ENCODE measurements at places on chromosomes 2 and 18.

GRCh38 chr2:66446941-66447340, 12.0 kb downstream of the MEIS1 start:
- DNase-seq = no peak

DNA sequence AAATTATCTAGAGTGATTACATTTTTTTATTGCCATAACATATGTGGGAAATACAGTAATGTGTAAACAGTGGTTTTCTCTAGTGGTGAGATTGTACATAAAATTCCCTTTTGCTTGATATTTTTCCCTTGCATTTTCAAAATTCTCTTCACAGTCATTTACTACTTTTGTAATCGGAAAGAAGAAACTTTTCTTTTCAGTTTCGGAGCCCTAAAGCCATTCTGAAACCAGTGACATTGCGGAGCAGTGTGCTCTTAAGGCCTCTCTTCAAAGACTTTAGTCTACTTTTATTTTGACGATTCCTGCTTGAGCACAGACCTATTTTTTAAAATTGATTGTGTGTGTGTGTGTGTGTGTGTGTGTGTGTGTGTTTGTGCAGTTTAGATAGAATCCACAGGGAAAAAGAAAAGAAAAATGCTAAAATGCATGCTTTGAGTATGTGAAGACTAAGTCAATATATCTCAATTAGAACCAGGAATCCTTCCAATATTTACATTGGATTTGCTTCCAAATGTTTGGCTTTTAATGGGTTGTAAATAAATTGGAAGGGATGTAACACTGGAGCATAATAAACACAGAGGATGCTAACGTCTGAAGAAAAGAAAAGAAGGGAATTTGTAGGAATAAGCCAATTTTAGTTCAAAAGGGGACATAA, 357.4 kb downstream of the RND3 start:
- DNase-seq = no peak

DNA sequence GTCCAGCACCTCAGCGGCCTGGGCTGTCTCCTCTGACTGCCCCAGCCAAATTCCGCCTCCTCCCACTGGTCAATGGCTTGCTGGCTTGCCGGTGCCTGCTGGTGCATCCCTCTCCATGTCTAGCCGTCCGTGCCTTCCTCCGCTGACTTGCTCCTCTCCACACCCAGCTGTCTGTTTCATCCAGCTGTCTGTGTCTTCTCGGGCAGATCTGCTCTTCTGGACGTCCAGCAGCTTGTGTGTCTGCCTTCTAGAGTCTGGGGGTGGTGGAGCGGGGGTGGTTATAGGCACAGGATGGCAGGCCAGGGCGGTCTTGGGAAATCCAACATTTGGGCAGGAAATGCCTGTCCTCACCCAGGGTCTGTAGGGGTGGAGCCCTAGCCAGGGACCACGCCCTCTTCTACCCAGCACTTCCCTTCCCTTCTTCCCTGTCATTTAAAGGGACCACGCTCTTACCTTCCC, 369.2 kb downstream of the GALNT13 start:
- DNase-seq = no peak

DNA sequence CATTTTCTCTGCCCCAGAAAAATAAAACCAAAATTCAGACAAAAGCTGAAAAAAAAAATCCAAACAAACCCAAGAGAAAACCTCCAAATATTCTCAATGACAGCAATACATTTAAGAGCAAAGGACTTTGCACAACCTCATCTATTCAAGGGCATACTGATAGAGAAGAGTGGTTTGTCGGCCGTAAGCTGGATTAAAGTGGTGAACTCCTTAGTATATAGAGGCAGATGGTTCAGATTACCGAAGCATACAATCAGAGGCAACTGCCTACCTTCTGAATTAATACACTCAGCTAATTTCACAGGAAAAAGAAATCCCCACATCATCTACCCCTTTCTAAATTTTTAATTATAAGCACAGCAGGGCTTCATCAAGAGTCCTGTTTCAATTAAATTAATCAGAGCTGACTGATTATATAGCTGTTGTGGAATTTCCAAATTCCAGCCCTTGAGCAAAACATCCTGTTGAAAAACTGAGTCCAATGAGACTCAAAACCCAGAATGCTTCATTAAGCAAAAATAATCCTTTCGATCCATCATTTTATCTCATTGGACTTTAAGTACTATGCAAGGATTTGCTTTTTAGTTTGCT, at the start of gene CPLX4:
TSS of gene CPLX4 (minus strand) at position 190 of the 591 bp plus-strand sequence. CDS start at position 3, 187 bp downstream.
- DNase-seq = no peak

DNA sequence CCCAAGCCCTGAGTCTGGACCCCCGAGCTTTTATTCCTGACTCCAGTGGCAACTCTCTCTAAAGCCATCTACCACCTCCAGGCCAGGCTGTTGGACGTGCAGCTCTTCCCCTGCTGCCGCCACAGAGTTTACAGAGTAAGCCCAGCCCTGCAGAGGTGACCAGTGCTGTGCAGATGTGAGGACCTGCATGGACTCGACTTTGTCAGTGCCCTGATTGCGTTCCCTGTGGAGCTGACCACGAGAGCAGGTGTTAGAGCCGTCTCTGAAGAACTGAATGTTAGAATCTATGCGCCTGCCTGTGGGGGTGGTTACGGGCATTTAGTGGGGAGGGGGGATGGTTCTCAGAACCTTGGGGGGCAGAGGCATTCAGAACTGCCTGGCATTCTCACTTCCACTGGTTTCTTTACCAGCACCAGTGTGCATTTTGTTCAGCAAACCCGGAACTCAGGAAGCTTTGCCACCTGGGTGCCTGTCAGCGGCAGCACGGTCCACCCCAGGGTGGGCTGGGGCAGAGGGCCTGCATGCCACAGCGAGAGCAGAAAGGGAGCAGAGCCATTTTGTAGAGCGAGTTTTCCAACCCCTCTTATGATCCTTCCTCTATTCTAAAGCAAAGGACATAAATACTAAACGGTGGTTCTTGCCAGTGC, 137.9 kb downstream of the KLHL29 start:
- no peak for DNase-seq

DNA sequence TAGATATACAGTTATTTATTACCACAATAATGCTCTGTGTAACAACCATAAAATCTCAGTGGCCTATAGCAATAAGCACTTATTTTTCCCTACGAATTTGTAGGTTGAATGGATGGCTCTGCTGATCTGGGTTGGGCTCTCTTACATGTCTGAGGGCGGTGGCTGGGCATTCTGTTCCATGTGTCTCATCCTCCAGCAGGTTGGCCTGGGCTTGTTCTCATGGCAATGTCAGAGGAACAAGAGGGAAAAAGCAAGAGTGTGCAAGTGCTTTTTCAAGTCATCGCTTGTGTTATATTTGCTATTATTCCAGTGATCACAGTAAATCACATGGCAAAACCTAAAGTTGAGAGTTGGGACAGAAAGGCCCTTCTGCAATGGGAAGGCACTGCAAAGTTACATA, 30.4 kb upstream of the MYO3B start:
- no peak for DNase-seq

GRCh38 chr18:10546557-10547300, 20.9 kb downstream of the NAPG start:
- no peak for DNase-seq

DNA sequence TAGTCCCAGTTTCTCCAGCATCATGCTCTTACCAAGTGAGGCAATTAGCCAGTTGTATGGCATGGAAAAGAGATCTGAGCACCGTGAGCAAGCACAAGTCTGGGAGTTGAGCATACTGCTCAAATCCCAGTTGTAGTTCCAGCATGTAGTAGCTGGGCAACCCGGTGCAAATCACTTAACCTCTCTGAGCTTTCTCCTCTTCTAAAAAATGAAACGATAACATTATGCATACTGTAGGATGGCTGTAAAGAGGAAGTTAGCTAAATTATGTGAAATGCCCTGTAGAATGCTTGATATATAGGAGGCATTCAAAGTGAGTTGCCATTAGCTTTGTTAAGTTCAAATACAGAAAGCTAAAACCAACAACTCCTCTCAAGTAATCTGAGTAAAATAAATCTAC, 164.0 kb upstream of the ZEB2 start:
- no peak for DNase-seq

GRCh38 chr18:59141294-59142068, 1.8 kb downstream of the SEC11C start:
- peak; percentile 49 for DNase-seq

- DNase-seq = no peak
These were observed 233.6 kb upstream of the RASGRP3 start for GRCh38 chr2:33242845-33243244.

GRCh38 chr2:48984922-48985321, 169.4 kb downstream of the FSHR start:
- DNase-seq = no peak

DNA sequence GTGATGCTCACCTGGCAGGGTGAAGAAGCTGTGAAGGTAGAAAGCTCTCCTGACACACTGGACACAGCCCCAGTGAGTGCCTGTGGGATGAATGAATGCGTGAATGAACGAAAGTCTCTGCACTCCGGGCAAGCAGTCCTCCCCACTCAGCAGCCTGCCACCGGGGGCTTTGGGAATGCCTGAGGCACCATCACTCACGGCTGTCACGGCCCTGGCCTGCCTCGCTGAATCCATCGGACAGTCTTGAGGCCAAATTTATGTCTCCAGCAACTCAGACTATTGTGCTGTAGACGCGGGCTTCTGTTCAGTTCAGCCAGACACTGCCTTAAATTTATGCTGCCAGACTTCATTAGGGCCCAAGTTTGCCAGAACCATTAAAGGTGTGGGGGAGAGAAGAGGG, 62.9 kb upstream of the TEX51 start:
- no peak for DNase-seq

GRCh38 chr2:240642061-240642805, 17.0 kb downstream of the GPR35 start:
- DNase-seq = no peak

GRCh38 chr18:59268127-59268720, 5.0 kb downstream of the RAX start:
- DNase-seq = no peak

DNA sequence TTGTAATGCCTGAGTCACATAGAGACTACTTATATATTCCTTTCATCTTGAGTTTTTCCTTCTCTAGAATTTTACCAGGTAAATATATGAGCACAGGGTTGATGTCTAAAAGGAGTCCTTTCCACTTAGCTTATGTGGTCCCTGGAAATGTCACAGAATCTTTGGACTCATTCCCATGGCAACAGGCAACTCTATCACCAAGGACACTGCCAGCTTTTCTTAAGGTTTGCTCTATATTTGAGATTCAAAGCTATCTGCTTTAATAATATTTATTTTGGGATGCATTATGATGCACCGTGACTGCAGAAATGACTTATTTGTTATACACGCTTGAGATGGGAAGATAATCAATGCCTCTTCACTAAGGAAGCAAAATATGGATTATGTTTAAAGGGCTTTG, 363.0 kb downstream of the PLCL1 start:
- DNase-seq = no peak

DNA sequence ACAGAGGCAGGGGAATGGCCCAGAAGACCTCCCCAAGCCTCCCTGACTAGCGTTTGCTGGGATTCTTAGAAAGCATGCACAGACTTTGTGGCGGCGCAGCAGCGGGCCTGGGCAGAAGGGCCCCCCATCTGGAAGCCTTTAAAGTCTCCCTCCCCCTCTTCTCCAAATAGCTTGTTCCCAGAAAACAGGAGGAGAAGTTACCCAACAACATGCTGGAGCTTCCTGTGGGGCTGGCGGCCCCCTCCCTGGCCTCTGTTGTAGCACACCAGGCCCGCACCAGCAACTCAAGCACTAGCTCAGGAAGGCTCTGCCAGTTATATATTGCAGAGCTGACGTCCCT, 334.8 kb downstream of the DYSF start:
- DNase-seq = no peak

DNA sequence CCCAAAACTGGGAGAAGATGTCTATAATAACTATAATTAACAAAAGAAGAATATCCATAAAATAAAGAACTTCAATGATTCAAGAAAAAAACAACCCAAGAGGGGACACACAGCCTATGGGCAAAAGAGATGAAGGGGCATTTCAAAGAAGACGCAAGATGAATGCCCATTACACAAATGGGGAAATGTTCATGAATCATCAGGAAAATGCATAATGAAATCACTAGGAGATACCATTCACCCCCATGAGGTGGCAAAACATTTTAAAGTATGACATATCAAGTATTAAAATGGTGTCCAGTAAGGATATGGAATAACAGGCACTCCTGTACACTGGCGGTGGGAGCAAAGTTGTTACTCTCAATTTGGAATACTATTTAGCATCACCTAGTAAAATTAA, 183.3 kb downstream of the TXNL1 start:
- no peak for DNase-seq

DNA sequence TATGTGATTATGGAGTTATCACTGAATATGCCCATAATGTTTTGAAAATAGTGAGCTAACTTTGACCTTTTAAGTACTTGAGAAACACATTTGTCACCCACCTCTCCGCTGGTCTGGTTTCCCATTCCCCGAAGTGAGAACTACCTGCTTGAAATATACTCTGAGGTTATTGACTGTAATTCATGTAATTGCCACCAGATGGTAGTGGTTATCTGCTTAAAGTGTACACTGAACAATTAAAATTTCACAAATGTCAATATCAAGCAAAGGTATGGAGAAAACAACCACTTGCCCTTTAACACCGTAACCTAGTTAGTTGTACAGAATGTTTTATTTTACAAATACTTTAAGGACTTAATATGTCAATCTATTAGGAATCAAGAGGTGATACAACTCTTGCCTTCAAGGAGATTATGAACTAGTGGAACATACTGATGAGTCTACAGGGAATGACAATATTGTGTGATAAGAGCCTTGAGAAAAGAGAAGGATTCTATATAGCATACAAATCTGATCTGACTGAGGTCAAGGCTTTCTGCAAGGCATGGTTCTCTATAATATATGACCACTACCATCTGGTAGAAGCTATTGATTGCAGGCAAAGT, 316.8 kb upstream of the KCNH7 start:
- peak; percentile 14 for DNase-seq

- DNase-seq = peak; percentile 40
These were observed 19.0 kb downstream of the INO80C start for GRCh38 chr18:35478520-35479435.

GRCh38 chr2:12231288-12231687, 484.9 kb downstream of the LPIN1 start:
- no peak for DNase-seq

- DNase-seq = no peak
These were observed 79.7 kb downstream of the PRKCE start for GRCh38 chr2:45731141-45731540.

Data from HuH-7.5 (cell line).